ENCODE measurements at places on chromosomes 12 and 14.

GRCh38 chr12:81627336-81628189 lies 131.6 kb downstream of the PPFIA2 start:
- no peaks in the 10 kb centered on the region for H3K36me3 ChIP-seq
- no peak overlapping the region for H3K27ac ChIP-seq
- DNase-seq: peak; percentile 73
- H3K4me1 ChIP-seq: no peaks in the 10 kb centered on the region

DNA sequence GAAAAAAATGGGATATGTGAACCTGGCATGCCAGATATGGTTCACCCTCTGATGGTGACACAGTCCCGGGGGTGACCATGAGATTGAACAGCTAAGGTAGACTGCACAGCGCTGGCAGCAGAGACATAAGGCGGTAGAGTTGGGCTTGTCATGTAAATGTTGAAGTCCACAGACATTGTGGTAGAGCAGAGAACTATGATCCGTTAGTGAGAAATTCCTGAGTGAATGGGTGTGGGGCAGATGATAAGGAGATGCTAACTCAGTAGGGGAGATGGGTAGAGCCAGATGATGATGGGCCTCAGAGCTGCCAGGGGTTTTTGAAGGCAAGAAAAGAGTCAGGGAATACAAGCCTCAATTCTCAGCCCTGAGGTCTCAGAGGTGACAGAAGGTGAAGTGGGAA lies 51.1 kb upstream of the DNM1L start:
- no peaks in the 10 kb centered on the region for H3K4me1 ChIP-seq
- no peak overlapping the region for H3K4me3 ChIP-seq
- no peak overlapping the region for H3K27ac ChIP-seq
- no peak for DNase-seq
- no peaks in the 10 kb centered on the region for H3K27me3 ChIP-seq

DNA sequence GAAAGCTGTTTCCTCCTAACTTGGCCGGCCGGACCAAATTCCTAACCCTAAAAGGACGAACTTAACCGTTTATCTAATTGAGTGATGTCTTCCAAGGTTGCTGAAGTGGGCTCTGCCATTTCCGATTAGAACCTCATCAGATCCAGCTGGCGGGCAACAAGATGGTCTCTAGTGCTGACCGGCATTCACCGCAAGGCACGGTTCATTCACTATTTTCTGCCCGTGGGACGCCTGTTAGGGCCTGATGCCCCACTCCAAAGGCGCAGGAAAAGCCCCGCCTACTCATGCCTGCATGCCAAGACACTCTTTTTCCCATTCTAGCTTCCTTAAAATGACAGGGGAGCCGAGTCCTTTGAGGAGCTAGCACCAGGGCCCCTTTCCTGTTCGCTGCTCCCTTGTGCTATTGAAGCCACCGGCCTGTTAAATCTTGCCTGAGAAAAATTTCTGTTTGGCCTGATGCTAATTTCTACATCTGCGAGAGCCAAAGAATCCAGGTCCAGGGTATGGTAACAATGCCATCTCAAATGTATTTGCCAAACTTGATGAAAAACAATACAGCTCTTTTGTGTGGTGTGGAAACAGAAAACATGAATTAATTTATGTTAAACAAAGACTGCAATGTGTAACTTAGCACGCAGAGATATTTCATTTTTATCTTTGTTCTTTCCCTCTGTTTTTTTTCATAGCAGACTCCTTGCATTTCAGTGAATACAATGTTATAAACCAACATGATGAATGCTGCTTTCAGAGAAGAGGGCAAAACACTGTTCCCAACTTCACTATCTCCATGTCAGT lies 1071.2 kb upstream of the USP15 start:
- DNase-seq: peak; percentile 8
- no peak overlapping the region for H3K27ac ChIP-seq
- H3K27me3 ChIP-seq: no peaks in the 10 kb centered on the region
- H3K4me1 ChIP-seq: no peaks in the 10 kb centered on the region
- H3K36me3 ChIP-seq: no peaks in the 10 kb centered on the region

GRCh38 chr12:128178966-128179365 lies 88.0 kb upstream of the TMEM132C start:
- H3K4me3 ChIP-seq: no peak overlapping the region
- no peaks in the 10 kb centered on the region for H3K27me3 ChIP-seq
- no peak overlapping the region for H3K27ac ChIP-seq
- DNase-seq: no peak
- H3K36me3 ChIP-seq: no peaks in the 10 kb centered on the region

DNA sequence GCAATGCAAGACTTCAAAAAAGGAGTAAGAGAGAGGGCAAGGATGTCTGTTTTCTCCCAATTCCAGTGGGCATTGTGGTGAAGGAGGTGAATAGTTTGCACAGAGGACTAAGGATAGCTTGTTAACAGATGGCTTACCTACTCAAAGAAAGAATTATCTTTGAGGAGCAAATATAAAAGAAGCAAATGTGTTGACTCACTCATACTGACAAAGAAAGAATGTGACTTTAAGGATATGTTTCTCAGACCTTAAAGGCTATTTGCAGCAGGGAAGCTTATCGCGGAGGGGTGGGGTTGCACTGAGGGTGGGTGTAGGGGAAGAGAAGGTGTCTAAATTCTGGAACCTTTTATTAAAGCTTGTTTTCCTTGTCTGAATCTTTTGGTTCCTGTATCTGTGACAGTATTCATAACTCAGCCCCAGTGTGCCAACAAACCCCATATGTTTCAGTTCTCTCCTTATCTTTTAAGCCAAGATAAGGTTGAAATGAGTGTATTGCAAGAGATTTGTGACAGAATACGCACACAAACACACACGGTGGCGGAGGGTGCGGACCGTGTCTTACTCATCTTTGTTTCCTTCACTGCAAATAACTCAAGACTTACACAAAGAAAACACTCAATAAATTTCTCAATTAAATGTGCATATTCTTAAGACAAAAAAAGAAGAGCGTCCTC lies 146.4 kb upstream of the ARID2 start:
- no peak overlapping the region for H3K4me3 ChIP-seq
- H3K4me1 ChIP-seq: no peaks in the 10 kb centered on the region
- H3K27ac ChIP-seq: no peak overlapping the region
- no peak for DNase-seq
- H3K27me3 ChIP-seq: no peaks in the 10 kb centered on the region

Data from kidney (tissue), 22 donors.